ENCODE measurements at places on chromosomes 11 and 22. TPM values are rescaled to one million over a fixed set of nuclear protein-coding genes. Genes with fewer than 3 reads are reported as not detected.

The CHRM4 gene
- 1.2 TPM for total RNA-seq

The RIMBP3C gene
- total RNA-seq: 0.34 TPM

The SHISAL1 gene
- total RNA-seq: not detected

The PKDREJ gene
- not detected for total RNA-seq

The ZFPL1 gene
- total RNA-seq: 31.9 TPM

The CASP1 gene
- 21.1 TPM for total RNA-seq

The LDHAL6A gene
- total RNA-seq: not detected

The BTG4 gene
- total RNA-seq: not detected

The LIN7C gene
- 33.8 TPM for total RNA-seq

The MS4A3 gene
- total RNA-seq: not detected

The HEPHL1 gene
- total RNA-seq: not detected

The OR4C46 gene
- total RNA-seq: not detected

The UCP3 gene
- total RNA-seq: 4.1 TPM

The OR10D3 gene
- total RNA-seq: not detected

The MMP12 gene
- not detected for total RNA-seq

The SERGEF gene
- 24.5 TPM for total RNA-seq

The SF3A1 gene
- total RNA-seq: 310 TPM

The PARVG gene
- 50.6 TPM for total RNA-seq

The PDGFD gene
- not detected for total RNA-seq

The OR8J3 gene
- not detected for total RNA-seq

The CYB5R2 gene
- total RNA-seq: 2.8 TPM

The NCR3LG1 gene
- 8.6 TPM for total RNA-seq

The TMEM191C gene
- total RNA-seq: 0.59 TPM

The APOBEC3B gene
- 17.9 TPM for total RNA-seq

The C11orf52 gene
- not detected for total RNA-seq

The OR52I2 gene
- total RNA-seq: not detected

The NLRP6 gene
- total RNA-seq: 5.2 TPM

The HEPN1 gene
- total RNA-seq: not detected

The C11orf98 gene
- 151 TPM for total RNA-seq

The SPDYC gene
- not detected for total RNA-seq
